ENCODE measurements at places on chromosomes 16 and 17.

DNA sequence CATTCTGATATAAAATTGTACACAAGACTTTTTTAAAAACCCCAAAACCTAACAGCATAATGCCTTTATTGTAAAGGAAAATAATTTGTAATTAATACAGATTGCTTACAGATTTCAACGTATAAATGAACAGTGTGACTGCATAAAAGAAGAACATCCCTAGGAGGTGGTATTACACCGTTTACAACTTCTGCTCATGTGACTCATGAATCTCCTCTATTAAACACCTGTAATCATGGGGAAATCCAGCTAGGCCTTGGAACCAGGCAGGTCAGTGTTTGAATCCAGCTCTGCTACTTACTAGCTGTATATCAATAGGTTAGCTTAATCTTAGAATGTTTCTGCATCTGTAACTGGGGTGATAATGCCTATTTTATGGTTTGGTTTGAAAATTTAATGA lies 15.2 kb downstream of the RABEP1 start:
- no peak for DNase-seq

DNA sequence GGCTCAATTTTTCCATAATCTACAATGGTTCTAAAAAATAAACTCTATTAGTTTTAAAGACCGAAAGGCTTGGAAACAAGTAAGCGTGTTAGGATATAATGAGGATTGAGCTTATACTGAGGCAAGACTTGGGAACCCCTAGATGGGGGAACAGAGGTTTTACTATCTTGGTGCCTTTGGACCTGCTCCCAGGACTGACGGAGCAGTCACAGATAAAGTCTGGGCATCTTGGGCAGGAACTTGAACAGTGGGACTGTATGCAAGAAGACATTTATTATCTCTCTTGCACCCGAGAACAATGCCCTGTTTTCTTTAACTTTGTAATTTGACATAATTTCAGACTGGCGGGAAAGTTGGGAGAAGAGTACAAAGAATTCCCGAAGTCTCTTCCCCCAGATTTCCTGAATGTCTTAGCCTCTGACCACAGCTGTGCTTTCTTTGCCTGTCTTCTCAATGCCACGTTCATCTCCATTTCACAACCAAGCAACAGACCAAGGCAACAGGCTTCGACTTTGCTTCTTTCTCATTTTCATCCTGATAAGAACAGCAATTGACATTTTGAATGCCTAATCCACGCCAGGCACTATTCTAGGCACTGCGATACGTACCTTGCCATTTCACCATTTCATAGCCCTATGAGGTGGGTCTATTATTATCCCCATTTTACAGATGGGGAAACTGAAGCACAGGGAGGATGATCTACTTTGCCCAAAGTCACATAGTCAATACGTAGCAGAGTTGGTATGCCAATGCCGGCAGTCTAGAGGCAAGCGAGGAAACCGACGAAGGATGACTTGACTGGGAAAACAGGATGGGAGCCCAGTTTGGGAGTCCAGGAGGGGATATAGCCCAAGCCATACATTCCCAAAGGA lies 3.0 kb upstream of the IL4R start:
- no peak for DNase-seq

DNA sequence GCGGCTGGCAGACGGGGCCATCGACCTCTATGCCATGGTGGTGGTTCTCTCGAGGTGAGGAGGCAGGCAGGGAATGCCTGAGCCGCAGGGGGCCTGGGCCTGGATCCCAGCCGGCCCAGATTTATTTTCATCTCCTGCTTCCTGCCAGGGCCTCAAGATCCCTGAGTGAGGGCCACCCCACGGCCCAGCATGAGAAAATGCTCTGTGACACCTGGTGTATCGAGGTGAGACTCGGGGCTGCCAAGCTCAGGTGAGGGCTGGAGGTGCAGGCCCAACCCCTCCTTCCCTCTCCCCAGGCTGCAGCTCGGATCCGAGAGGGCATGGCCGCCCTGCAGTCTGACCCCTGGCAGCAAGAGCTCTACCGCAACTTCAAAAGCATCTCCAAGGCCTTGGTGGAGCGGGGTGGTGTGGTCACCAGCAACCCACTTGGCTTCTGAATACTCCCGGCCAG lies 4.9 kb downstream of the ACADVL start:
- DNase-seq: no peak

GRCh38 chr17:43547189-43547550 lies 1.0 kb upstream of the ETV4 start:
- DNase-seq: no peak

- no peak for DNase-seq
Observed at GRCh38 chr17:77462090-77462489, 321.3 kb downstream of the SEC14L1 start.

Measured in vagina (tissue), 2 donors.